Tibial nerve (tissue), 4 donors: ENCODE measurements at places on chromosomes 1 and 21. TPM values are rescaled to one million over a fixed set of nuclear protein-coding genes. Genes with fewer than 3 reads are reported as not detected.

DNA sequence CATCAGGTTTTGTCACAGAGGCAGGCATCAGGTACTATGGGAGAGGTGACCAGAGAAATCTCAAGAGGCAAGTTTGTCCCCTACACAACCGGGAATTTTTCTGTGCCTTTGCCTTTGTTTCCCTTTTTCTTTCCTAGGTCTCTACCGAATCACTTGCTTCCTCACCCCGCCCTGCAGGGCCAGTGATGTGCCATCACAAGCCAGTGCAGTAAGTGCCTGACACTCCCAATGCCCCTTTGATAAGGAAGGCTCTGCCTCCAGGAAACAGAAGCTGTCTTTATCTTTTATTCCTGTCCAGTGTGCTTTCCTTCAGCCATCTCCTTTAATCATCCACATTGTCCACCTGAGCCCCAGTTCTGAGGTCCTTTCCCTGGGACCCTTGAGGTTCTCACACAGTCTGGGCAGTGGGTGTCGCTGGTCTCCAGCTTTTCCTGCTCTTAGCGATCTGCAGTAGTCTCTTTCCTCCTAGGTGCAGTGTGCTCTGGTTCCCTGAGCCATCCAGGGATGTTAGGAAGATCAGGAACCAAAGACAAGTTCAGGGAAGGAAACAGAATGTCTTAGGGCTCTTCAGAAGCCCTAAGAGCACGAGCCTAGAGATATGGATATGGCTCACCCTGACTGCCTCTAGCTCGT is 36.6 kb downstream of the GJA5 start:
- H3K4me1 ChIP-seq: no peaks in the 10 kb centered on the region
- no peaks in the 10 kb centered on the region for H3K36me3 ChIP-seq
- H3K4me3 ChIP-seq: no peak overlapping the region
- no peak overlapping the region for H3K27ac ChIP-seq

GRCh38 chr21:16215663-16216183 is 485.9 kb downstream of the USP25 start:
- no peak for DNase-seq
- H3K27ac ChIP-seq: no peak overlapping the region
- H3K27me3 ChIP-seq: no peaks in the 10 kb centered on the region
- no peaks in the 10 kb centered on the region for H3K36me3 ChIP-seq
- H3K4me3 ChIP-seq: no peak overlapping the region
- peaks cover 55% of the 10 kb centered on the region for H3K4me1 ChIP-seq

- peaks cover 8% of the 10 kb centered on the region for H3K4me1 ChIP-seq
- no peaks in the 10 kb centered on the region for H3K27me3 ChIP-seq
- no peak for DNase-seq
- H3K27ac ChIP-seq: no peak overlapping the region
- H3K36me3 ChIP-seq: no peaks in the 10 kb centered on the region
These were observed 11.4 kb upstream of the PIGR start for GRCh38 chr1:206957639-206958038.

- H3K27me3 ChIP-seq: no peaks in the 10 kb centered on the region
- no peak overlapping the region for H3K27ac ChIP-seq
- no peaks in the 10 kb centered on the region for H3K4me1 ChIP-seq
- no peak overlapping the region for H3K4me3 ChIP-seq
These were observed 34.9 kb downstream of the ARID1A start for GRCh38 chr1:26730695-26731094.

The LCA5L gene
- 1.9 TPM for total RNA-seq

DNA sequence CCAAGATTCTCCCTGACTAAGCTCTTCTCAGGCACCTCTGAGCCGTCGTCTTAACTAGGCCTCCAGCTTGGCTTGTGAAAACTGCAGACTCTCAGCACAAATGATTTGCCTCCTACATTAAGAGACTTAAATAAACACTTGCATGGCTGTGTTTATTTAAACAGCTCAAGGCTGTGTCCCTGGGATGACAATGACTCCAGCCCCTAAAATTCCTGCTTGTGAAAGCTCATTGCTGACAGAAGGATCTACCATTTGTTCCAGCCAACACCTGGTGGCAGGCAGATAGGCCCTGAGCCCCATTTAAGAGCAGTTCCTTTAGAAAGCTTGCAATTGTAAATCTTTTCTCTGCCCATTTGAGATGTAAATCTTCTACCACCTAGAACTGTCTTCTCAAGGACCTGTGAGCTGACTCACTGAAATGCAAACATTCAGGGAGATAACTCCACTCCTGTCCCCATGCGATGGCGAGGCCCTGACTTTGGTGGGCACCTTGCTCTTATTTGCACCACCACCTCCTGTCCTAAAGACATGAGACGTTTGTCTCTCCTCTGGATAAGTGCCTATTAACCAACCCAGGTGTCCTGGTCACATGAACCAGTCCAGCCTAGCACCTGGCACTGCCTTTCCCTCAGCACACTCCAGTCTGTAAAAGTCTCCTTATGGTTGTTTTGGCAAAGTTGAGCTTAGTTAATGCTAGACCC is 15.1 kb upstream of the PCP4 start:
- no peak overlapping the region for H3K4me3 ChIP-seq
- no peak overlapping the region for H3K27ac ChIP-seq
- no peaks in the 10 kb centered on the region for H3K36me3 ChIP-seq
- DNase-seq: no peak

The SLC27A3 gene
- total RNA-seq: 61.2 TPM

DNA sequence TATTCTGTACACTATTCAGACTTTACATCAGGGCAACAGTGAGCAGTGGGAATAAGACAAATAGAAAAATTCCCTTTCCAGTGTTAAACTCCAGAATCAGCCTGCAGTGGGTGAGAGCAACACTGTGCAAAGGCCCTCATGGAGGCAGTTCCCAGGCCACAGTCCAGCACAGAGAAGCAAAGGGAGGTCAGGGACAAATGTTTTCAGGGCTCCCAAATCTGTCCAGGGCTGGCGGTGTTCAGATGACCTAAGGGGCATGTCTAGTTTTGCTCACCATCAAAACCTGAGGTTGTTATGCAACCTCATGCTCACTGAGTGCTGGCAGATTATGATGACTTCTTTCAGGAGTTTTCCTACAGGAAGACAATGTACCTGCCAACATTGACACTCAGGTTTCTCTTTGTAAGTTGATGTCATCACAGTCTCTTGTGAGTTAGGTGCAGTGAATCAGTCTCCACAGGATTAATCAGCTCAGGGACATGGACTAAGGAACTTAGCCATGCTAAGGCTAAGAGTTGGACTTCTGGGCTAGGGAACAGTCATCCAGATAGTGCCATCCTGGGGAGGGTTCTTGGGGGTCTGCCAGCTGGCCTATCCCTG is 3.6 kb upstream of the LCE5A start:
- H3K4me3 ChIP-seq: no peak overlapping the region
- H3K27me3 ChIP-seq: peaks cover 5% of the 10 kb centered on the region
- H3K4me1 ChIP-seq: no peaks in the 10 kb centered on the region
- H3K36me3 ChIP-seq: no peaks in the 10 kb centered on the region
- DNase-seq: no peak

- no peaks in the 10 kb centered on the region for H3K27me3 ChIP-seq
- no peak overlapping the region for H3K4me3 ChIP-seq
- DNase-seq: no peak
- peak overlapping the region; percentile 43 for H3K27ac ChIP-seq
- peaks cover 26% of the 10 kb centered on the region for H3K4me1 ChIP-seq
These were observed 266.6 kb upstream of the SGIP1 start for GRCh38 chr1:66267201-66267940.

- H3K36me3 ChIP-seq: no peaks in the 10 kb centered on the region
- no peaks in the 10 kb centered on the region for H3K4me1 ChIP-seq
- no peak overlapping the region for H3K27ac ChIP-seq
- no peaks in the 10 kb centered on the region for H3K27me3 ChIP-seq
- DNase-seq: no peak
These were observed 125.1 kb upstream of the KCND3 start for GRCh38 chr1:112114540-112114939.

GRCh38 chr1:194277927-194278326 is 1091.5 kb upstream of the B3GALT2 start:
- no peak overlapping the region for H3K27ac ChIP-seq
- no peaks in the 10 kb centered on the region for H3K36me3 ChIP-seq
- no peak for DNase-seq
- H3K27me3 ChIP-seq: no peaks in the 10 kb centered on the region
- H3K4me3 ChIP-seq: no peak overlapping the region

DNA sequence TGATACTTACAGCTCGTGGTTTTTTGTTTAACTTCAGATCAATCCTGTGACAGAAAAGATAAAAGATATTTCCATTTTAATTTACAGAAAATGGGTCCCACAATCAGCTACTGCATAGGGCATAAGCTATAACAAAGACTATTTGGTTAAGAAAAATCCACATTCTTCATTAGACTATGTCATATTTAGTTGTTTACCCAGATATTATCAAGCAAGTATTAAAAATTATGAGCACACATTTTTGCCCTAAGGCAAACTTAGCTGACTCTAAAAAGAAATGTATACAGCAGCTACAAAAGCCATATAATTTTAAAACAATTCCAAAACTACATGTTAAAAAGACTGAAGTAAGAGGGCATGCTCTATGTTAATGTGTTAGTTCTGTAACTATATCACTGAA is 18.7 kb downstream of the MEAF6 start:
- H3K4me1 ChIP-seq: peaks cover 10% of the 10 kb centered on the region
- peaks cover 65% of the 10 kb centered on the region for H3K36me3 ChIP-seq
- no peak overlapping the region for H3K27ac ChIP-seq

DNA sequence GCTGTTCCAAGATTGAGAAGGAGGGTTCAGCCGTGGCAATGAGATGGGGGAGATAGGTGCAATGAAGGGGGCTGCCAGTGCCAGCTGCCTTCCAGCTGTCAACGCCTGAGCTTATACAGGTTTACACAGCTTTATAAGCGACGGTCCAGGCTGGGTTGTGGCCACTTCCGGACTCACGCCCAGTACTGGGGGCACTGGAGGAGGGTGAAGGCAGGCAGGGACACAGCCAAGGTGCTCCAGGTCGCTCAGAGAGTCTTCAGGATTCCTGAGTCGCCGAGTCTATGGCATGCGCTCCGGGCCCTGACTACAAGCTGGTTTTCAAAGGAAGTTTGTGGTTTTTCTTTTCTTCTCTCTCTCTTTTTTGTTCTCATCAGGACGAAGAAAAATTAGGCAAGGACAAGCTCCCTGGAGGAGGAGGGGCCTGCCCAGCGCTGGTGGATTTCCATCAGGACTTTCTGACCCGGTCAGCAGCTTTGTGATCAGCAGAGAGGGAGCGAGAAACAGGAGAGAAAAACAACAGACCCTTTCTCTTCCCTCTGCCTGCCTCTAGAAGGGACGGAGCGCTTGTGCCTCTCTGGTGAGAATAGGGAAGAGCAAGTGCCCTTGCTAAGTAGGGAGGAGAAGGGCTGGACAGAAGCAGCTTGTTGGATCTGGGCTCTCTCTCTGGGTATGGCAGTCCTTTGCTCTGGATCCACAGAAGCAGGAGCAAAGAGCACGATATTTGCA is at the start of gene MINDY1:
Gene MINDY1, minus strand, starts transcription at position 576 of the 726 bp plus-strand sequence. CDS start 4,285 bp downstream, outside the sequence.
- DNase-seq: peak; percentile 79
- H3K27me3 ChIP-seq: no peaks in the 10 kb centered on the region
- H3K4me3 ChIP-seq: peak within 1 kb of the TSS; percentile 71
- peak within 1 kb of the TSS; percentile 96 for H3K27ac ChIP-seq

DNA sequence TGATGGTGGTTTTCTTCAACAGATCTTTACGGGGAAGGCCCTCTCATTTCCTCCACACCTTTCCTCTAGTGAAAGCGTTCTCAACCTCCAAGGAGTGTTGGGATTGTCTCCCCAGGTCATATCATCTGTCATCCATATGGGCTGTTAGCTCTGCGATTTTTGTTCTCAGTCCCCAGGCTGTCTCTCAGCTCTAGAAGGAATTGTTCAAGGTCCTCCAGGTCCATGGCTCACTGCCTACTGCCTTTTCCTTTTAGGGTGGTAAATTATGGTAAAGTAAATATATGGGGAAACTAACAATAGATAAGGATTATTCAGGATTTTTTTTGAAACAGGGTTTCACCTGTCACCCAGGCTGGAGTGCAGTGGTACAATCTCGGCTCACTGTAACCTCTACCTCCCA is 37.6 kb downstream of the ELF3 start:
- H3K36me3 ChIP-seq: no peaks in the 10 kb centered on the region
- no peaks in the 10 kb centered on the region for H3K4me1 ChIP-seq
- no peak for DNase-seq
- H3K4me3 ChIP-seq: no peak overlapping the region
- peak overlapping the region; percentile 50 for H3K27ac ChIP-seq

GRCh38 chr1:8382051-8382505 is 64.2 kb downstream of the SLC45A1 start:
- no peak overlapping the region for H3K4me3 ChIP-seq
- peak overlapping the region; percentile 91 for H3K27ac ChIP-seq
- H3K27me3 ChIP-seq: no peaks in the 10 kb centered on the region
- peaks cover 85% of the 10 kb centered on the region for H3K4me1 ChIP-seq
- DNase-seq: no peak

DNA sequence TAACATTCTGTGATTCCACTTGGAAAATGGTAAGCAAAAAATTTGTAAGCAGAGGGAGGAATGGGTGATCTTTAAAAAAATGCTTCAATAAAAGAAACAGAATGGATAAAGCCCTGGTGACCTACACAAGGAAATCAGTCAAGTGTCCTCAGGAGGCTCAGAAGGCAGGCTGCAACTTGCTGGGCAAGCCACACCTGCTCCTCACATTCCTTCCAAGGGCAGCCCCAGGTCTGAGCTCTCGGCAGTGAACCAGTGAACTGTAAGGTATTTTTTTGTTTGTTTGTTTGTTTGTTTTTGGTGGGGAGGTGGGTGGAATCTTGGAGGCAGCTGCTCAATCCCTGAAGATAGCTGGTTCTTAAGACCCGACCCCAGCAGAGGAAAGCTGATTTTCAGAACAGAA is 4.4 kb downstream of the TACSTD2 start:
- H3K27me3 ChIP-seq: peaks cover 49% of the 10 kb centered on the region
- no peaks in the 10 kb centered on the region for H3K36me3 ChIP-seq
- no peak overlapping the region for H3K27ac ChIP-seq
- H3K4me3 ChIP-seq: no peak overlapping the region

- no peak overlapping the region for H3K4me3 ChIP-seq
- no peak for DNase-seq
- no peaks in the 10 kb centered on the region for H3K36me3 ChIP-seq
- no peak overlapping the region for H3K27ac ChIP-seq
- no peaks in the 10 kb centered on the region for H3K27me3 ChIP-seq
- no peaks in the 10 kb centered on the region for H3K4me1 ChIP-seq
These were observed 33.4 kb downstream of the RGS7 start for GRCh38 chr1:241323514-241324195.

The OR10Z1 gene
- total RNA-seq: not detected

DNA sequence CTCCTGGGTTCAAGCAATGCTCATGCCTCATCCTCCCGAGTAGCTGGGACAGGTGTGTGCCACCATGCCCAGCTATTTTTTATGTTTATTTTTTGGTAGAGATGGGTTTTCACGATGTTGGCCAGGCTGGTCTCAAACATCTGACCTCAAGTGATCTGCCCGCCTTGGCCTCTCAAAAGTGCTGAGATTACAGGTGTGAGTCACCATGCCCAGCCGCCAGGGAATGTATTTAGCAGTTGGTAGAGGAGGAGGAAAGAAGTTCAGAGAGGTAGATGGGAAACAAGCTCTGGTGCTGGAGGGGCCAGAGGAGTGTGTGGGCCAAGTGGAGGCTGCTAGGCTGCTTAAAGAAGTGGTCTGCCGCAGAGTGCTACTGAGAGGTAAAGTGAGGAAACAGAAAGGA is 6.0 kb downstream of the DOP1B start:
- no peaks in the 10 kb centered on the region for H3K27me3 ChIP-seq
- no peak for DNase-seq
- H3K36me3 ChIP-seq: peaks cover 23% of the 10 kb centered on the region
- no peak overlapping the region for H3K27ac ChIP-seq
- peaks cover 28% of the 10 kb centered on the region for H3K4me1 ChIP-seq

The INKA2 gene
- 6.3 TPM for total RNA-seq

GRCh38 chr1:84861988-84862644 is 30.9 kb downstream of the LPAR3 start:
- H3K36me3 ChIP-seq: no peaks in the 10 kb centered on the region
- no peaks in the 10 kb centered on the region for H3K4me1 ChIP-seq
- H3K27ac ChIP-seq: no peak overlapping the region
- no peak for DNase-seq
- no peaks in the 10 kb centered on the region for H3K27me3 ChIP-seq
